ENCODE measurements at places on chromosomes 2 and 18.

GRCh38 chr2:74006459-74006858 lies 21.7 kb downstream of the TET3 start:
- no peak for DNase-seq

DNA sequence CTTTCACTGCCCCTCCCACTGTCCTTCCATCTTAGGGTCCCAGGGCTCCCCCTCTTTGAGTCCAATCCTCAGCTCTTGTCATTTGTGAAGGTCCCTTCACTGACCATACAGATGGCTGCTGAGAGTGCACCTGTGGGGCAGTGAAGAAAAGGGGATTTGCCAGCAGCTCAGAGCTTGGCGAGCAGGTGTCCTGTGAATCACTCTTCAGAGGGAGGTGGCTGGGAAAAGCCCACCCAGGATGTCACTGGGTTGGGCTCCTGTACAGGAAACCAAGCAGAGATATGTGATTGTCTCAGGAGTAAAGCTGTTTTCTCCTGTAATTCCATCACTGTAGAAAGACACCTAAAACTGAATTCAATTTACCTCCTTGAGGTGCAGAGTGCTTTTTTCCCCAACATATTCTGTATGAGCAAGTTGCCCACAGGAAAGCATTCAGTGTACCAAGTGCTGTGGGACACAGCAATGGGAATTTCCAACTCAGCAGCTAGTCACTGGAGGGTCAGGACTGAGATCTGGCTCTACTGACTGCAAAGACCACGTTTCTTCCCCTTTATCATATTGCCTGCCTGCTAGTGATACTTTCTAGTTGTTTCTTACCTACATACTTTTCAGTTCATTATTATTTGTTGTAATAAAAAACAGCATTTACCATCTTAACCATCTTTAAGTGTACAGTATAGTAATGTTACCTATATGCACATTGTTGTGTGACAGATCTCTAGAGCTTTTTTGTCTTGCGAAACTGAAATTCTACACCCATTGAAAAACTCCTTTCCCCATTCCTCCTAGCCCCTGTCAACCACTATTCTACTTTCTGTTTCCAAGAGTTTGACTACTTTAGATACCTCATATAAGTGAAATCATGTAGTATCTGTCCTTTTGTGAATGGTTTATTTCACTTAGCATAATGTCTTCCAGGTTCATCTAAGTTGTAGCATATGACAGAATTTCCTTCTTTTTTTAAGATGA lies 239.1 kb downstream of the TSN start:
- no peak for DNase-seq

- no peak for DNase-seq
Measured at GRCh38 chr18:58593938-58594337, 35.0 kb downstream of the ALPK2 start.

DNA sequence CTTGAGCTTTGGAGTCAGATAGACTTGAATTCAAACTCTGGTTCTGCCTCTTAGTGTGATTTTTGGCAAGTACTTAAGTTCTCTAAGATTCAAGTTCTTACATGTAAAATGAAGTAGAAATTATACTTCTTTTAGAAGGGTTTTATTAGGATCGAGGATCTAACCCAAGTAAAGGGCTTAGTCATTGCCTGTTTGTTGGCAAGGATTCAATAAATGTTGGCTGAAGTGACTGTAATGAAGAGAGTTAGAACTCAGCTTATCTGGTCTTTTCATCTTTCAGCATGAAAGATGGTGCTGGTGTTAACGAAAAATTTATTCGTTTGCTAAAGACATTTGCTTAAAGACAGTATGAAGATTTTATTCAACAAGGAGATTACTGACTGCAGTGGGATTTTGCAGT lies 315.9 kb upstream of the THUMPD2 start:
- DNase-seq: no peak

GRCh38 chr18:10184776-10185175 lies 269.7 kb upstream of the APCDD1 start:
- no peak for DNase-seq

DNA sequence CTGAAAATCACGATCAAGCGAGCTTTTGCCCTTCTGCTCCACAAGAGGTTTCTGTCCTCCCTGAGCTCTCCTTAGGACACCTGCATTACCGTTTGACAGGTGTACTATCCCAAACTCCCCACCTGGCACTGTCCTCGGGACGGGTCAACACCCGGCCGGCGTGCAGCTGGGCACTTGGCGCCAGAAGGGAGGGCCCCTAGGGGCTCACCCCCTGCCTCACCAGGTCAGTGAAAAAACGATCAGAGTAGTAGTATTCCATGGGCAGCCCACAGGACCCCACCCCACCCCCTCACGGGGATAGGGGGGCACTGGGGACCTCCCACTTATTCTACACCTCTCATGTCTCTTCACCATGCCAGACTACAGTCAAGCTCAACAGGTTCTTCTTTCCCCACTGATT lies 117.6 kb upstream of the ANKRD30BL start:
- DNase-seq: no peak

GRCh38 chr2:219125225-219125885 lies 35.3 kb downstream of the NHEJ1 start:
- no peak for DNase-seq

- DNase-seq: no peak
Measured at GRCh38 chr2:230713331-230714135, 891 bp downstream of the CAB39 start.

DNA sequence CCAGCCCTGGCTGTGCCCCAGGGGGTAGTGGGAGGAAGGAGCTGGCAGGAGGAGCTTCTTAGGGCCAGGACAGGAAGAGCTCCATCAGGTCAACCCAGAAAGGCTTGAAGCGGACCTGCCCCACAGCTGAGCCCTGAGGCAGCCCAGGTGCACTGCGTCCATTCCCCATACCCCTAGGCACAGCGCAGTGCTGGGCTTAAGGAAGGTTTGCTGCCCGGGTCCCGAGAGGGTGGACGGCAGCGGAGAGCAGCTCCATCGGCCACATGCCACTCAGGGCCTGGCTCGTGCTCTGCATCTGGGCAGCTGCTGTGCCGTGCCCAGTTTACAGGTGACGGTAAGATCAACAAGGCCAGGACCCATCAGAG lies 26.4 kb downstream of the DNMT3A start:
- no peak for DNase-seq

- no peak for DNase-seq
Measured at GRCh38 chr18:63363951-63364350, 3.1 kb downstream of the KDSR start.

GRCh38 chr2:212158081-212158480 lies 380.5 kb downstream of the ERBB4 start:
- DNase-seq: no peak

DNA sequence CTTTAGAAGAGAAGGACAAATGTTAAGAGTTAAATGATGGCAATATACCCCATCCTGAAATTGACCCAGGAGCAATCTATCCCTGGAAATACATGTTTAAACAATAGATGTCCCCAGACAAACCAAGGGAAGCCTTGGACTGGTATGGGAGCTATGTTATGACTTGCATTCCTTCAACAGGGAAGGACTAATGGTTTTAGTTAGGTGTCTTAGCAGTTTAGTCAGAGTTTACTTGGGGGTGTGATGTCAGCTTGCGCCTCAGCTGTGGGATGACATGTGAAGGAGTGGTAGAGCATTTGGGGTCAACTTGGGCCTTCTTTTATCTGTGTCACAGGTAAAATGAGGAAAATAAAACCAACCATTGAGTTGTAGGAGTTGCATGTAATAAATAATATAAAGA lies 36.8 kb downstream of the SPC25 start:
- DNase-seq: no peak

DNA sequence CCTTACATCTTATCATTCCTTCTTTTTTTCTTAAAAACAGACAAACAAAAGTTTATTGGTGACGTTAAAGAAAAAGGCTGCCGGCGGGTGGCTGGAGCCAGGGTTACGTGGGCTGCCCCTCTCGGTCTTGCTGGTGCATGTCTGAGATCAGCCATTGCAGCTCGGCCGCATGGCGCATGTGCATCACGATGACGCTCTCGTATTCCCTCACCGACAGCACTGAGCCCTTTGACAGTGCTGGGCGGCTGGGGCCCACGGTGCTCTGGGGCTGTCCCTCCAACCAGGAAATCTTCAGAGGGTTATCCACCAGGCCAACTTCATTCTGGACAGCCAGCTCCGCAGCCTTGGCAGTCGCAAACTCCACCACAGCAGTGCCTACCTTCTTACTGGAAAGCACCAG lies 1081.8 kb upstream of the TMEFF2 start:
- no peak for DNase-seq

DNA sequence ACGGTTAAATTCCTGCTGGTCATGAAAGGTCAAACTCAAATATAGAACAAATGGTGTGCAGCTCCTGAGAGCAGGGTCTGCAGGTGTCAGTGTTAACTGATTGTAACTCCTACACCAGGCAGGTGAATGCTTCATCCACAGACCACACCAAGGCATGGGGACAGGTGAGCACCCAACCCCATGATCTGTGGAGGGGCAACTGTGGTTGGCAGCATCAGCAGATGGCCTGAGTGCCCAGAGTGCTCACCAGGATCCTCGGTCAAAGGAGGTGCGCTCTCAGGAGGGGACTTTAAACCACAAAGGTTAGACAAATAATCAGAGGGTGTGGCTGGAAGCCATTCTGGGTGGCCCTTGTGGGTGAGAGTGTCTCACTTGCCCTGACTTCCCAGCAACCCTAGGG lies 44.5 kb downstream of the PTGR3 start:
- no peak for DNase-seq

- DNase-seq: no peak
Measured at GRCh38 chr2:106127282-106127771, 66.8 kb downstream of the UXS1 start.

GRCh38 chr18:51266773-51267172 lies 69.3 kb upstream of the MEX3C start:
- DNase-seq: no peak

DNA sequence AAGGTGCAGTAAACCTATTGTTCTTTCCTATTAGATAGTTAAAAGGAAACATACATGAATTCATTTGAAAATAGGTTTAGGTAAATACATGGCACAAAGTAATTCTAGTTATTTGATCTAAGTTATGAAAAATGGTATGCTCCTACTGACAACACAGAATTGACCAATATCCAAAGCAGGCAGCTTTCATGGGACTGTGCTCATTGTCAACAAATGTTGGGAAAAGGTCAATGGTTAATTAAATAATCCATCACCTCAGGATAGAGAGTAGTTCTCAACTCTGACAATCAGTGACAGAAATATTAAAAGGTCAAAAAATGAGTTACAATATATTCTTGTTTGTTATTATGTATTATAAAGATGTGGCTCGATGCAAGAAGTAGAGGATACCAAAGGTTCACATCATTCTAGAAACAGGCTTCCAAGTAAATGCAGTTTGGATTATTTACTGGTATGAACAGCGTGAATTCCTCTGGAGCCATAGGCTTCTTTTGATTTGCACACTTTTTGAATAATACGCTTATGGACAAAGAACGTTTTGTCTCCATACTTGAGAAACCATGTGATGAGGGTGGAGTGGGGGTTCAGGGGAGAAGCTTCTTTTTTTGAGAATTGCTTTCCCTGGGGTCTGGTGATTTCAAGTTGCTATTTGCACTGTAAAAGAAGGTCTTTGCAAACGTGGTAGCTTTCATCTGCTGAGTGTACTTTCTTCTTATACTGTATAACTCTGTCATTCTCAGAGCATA lies 422.0 kb upstream of the ZEB2 start:
- DNase-seq: no peak

Data from hippocampal formation (tissue), 2 donors.